CD4-positive, alpha-beta T cell treated with Interleukin-12 subunit alpha and Interleukin-12 subunit beta, for 1 hour (primary cell): ENCODE measurements at places on chromosomes 16 and 17.

- DNase-seq = no peak
These were observed 132.9 kb upstream of the NACA2 start for GRCh38 chr17:61723914-61724313.

- no peak for DNase-seq
These were observed 1.5 kb downstream of the SLC35G3 start for GRCh38 chr17:35192708-35193107.

GRCh38 chr17:79324194-79324593, 249.6 kb downstream of the ENGASE start:
- no peak for DNase-seq

GRCh38 chr17:66043419-66043818, 148.5 kb downstream of the CEP112 start:
- DNase-seq = no peak

- DNase-seq = no peak
These were observed 11.1 kb downstream of the PLLP start for GRCh38 chr16:57273359-57273758.

DNA sequence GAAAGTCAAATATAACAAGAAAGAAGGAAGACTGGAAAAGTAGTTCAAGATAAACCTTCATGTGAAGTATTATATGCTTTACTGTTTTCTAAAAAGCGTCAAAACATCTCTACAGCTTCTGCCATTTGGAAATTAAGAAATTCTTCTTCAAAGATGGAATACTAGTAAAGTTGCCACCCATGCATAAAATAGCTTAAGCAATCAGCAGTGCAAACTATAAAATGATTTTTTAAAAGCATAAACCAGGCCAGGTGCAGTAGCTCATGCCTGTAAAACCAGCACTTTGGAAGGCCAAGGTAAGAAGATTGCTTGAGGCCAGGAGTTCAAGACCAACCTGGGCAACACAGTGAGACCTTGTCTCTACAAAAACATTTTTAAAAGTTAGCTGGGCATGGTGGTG, 68.2 kb downstream of the USP32 start:
- DNase-seq = no peak

GRCh38 chr16:47073223-47074155, 70.3 kb downstream of the NETO2 start:
- DNase-seq = no peak

GRCh38 chr17:70709596-70709995, 540.3 kb downstream of the KCNJ2 start:
- DNase-seq = no peak

DNA sequence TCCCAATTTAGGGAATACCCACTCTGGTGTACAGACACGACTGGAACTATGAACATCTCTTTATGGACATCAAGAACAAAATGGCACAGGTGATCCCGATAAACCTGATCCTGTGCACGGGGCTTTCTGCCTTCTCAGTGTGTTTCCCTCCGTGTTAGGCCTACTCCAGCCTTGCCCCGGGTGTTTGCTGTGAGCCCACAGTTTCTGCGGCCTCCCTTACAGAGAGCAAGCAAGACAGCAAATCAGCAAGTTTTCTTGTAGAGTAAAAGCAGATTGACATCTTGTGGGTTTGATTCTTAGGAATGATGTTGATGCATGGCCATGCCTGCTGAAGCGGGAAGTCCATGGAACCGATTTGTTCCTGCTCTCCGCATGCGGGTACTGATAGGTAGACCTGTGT, 26.4 kb upstream of the ENDOV start:
- DNase-seq = no peak

GRCh38 chr17:7944326-7944725, 12.3 kb downstream of the CNTROB start:
- DNase-seq = no peak

DNA sequence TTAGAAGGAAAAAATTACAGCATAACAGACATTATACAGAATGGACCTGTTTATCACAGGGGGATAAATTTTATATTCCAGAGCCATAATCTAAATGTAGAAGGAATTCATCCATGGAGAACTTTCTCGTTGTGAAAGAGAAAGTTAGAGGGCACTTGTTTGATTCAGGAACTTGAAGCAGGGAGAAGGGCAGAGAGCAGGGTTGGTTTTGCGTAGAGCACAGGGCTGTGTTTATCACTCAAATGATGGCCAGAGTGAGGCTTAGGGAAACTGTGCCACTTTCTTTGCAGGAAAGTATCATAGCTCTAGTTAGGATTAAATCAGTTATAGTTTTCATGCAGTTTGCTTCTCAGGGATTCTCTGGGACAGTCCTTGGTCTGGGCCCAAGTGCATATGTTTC, 29.1 kb upstream of the MED13 start:
- DNase-seq = no peak

GRCh38 chr17:73320601-73321264, 8.9 kb upstream of the CDC42EP4 start:
- no peak for DNase-seq

- no peak for DNase-seq
These were observed 88.5 kb upstream of the HNF1B start for GRCh38 chr17:37833237-37833859.

GRCh38 chr16:57041182-57042156, 50.9 kb upstream of the CPNE2 start:
- DNase-seq = peak; percentile 84

- DNase-seq = no peak
These were observed 112.2 kb downstream of the METRNL start for GRCh38 chr17:83191388-83192160.

DNA sequence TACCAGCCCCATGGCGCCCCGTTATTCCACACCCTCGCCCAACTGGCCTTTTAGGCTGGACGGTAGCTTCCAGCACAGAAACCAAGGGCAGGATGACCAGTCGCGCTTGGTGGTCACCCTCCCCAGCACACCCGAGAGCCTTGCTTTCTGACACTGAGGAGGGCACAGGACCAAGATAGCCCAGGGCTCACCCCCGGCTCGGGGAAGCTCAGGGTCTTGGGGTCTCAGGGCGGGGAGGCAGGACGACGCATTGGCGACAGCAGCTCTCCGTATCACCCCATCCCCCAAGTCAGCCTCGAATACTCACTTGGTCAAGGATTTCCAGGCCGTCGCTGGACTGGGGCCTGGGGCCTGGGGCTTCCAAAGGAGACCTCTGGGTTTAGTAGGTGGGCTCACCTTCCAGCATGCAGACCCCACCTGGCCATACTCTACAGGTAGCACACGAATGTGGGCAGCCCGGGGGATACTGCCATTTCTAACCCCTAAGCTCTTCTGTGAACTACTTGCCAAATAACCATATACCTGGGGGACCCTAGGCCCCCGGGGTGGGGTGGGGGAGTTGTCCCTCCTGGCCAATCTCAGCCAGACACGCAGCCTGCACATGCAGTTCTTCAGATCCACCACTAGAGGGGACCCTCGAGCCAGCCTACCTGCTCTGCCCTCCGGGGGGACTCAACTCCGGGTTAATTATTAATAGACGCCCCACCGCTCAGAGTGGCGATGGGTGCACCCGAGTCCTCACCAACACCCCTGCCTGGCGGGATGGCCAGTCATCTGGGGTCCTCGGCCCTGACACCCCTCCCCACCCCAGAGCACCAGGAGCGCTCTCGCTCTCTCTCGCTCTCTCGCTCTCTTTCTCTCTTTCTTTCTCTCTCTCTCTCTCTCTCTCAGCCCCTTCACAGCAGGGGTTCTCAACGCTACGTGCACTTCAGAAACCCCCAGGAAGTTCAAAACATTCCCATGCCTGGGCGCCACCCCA, 30.0 kb downstream of the TBC1D16 start:
- peak; percentile 71 for DNase-seq

- DNase-seq = no peak
These were observed 27.3 kb downstream of the GAS7 start for GRCh38 chr17:10171122-10171571.

DNA sequence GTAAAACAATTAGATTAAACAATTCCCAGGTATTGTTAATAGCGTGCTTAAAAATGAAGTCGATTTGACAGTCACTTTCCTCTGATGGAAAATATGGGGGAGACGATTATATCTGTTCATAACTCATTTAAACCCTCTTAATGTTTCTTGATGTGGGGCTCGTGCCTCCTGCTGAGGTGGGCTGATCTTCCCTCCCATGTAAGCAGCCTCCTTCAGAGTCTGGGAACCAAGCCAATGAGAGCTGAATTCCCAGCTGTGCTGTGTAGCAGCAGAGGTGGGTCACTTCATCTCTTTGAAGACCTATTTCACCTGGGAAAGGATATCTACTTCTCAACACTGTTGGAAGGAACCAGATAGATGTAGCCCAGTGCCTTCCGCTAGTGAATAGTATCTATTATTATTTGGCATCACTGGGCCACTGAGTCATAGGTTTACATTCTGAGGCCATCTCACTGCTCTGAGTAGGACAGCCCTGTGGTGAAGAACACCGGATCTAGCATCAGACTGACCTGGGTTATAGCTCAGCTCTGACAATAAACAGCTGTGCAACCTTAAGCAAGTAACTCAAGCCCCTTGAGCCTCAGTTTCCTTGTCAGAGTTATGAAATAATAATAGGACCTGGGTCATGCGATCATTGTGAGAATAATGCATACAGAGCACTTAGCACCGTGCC, 85.3 kb upstream of the C16orf82 start:
- no peak for DNase-seq

- DNase-seq = no peak
These were observed 49.2 kb downstream of the CRISPLD2 start for GRCh38 chr16:84868829-84869472.

GRCh38 chr17:77451894-77452852, 311.4 kb downstream of the SEC14L1 start:
- DNase-seq = no peak

GRCh38 chr17:48587276-48588073, 2.6 kb downstream of the HOXB3 start:
- no peak for DNase-seq

GRCh38 chr17:77337150-77337549, 196.4 kb downstream of the SEC14L1 start:
- no peak for DNase-seq

DNA sequence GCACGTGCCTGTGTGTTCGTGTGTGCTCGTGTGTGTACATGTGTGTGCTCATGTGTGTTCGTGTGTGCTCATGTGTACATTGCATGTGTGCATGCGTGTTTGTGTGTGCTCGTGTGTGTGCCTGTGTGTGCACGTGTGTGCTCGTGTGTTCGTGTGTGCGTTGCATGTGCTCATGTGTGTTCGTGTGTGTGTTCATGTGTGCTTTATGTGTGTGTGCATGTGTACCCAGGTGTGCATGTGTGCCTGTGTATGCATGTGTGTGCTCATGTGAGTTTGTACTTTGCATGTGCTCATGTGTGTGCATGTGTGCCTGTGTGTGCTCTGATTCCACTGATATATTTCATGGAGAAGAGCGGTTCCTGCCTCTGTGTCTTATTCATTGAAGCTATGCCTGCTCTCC, 265.5 kb downstream of the FOXL1 start:
- DNase-seq = no peak

DNA sequence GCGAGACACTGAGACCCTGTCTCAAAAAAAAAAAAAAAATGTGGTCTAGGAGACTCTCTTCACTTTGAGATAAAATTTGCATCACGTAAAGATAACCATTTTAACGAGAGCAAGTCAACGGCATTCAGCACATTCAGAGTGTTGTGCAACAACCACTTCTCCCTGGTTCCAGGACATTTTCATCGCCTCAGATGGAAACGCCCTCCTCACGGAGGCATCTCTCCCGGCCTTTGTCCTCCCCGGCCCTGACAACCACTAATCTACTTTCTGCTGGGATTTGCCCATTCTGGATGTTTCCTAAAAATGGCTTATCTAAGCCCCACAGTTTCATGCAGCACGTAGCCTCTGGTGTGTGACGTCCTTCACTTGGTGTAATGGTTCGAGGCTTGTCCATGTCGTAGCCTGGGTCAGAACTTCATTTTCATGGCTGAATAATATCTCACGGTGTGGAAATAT, 6.4 kb upstream of the NPRL3 start:
- no peak for DNase-seq

GRCh38 chr16:74825941-74826340, 51.3 kb upstream of the FA2H start:
- DNase-seq = no peak

DNA sequence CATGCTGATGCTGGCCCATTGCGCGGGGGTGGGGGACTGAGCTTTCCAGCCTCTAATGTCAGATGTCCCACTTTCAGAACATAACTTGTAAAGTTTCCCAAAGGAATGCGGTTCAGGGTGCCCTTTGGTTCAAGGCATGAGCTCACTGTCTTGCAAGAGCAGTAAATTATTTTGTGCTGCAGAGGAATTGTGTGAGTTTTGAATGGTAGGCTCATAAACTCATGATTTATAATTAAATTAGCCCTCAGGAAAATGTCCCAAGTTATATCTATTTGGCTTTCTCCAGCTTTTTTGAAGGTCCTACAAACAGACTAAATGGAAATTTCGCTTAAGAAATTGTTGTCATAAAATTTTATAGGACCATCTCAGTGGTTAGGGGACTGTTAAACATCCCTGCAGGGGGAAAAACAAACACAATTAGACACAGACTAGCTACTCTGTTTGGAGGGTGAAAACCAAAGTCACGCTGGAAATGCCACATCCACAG, 321.8 kb downstream of the HS3ST3B1 start:
- DNase-seq = no peak

GRCh38 chr17:40416671-40417070, 1.0 kb downstream of the TOP2A start:
- no peak for DNase-seq

DNA sequence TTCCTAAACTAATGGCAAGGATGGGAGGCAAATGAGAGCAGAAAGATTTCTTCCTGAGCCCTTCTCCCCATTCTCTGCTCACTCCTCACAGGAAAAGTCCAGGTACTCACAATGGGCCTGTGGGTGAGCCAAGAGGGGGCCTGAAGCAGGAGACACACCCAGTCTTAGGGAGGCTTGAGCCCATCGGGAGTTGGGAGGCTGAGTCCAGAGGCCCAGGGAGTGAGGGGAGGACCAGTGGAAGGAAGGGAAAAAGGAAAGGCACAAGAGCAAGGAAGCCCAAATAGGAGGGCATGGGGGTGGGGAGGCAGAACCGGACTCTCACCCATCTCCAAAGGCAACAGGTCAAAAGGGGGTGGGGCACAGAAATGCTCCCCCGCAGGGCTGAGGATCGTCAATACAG, 68.1 kb upstream of the CNEP1R1 start:
- no peak for DNase-seq

- DNase-seq = no peak
These were observed 140.5 kb upstream of the WSCD1 start for GRCh38 chr17:5929721-5930120.

DNA sequence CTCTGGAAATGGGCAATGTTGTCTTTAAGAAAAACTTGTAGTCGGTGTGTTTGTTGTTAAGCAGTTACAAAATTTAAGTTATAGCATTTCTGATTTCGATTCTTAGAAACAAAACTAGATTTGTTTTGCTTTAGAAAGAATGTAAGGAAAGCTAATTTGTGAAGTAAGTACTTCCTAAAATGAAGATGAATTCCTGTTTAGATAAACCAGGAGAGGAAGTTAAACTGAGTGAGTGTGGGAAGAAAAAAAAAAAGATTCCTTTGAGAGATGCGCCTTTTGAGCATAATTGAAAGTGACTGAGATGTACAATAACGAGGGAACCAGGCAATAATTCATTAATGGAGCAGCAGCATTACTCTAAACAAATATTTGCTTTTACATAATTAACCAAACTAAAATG, 52.4 kb upstream of the ALOX12 start:
- DNase-seq = no peak

- no peak for DNase-seq
These were observed 125.7 kb downstream of the XYLT1 start for GRCh38 chr16:17345043-17345442.
